Effector CD4-positive, alpha-beta T cell (primary cell): ENCODE measurements at places on chromosomes 4 and X.

DNA sequence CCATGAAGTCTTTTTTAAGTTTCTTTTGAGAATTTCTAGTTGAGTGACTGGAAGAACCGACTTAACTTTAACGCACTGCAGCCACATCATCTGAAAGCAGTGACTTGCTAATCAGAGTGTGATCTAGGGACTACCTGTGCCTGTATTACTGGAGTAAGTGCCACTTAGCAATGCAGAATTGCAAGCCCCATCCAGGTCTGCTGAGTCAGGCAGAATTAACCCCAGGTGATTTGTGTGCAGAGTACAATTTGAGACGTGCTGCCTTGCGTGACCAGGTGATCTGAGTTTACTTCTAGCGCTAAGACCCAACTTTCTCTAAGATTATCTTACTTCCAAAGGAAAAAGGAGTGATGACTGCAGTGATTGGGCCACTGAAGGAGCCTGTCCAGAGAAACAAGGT is 85.3 kb downstream of the CLCN4 start:
- no peak for DNase-seq

GRCh38 chr4:8221985-8222384 is 22.9 kb downstream of the SH3TC1 start:
- no peak for DNase-seq

GRCh38 chr4:146488495-146489174 is 33.1 kb downstream of the SLC10A7 start:
- no peak for DNase-seq

DNA sequence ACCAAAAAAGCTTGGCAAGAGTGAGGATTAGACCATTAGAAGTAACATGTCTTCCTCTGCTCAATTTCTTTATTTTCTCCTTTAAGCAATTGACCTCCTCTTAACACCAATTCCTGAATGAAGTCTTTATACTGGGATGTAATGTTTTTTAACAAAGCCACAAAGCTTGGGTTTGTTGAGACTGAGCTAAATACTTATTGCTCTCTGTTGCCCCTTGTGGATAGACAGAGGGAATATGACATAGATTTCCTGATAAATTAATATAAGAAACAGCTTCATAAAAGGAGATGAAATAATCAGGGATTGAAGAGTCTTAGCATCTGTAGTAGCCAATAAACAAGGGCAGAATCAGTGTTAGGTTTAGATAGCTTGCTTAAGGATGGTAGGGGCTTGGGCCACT is 57.6 kb downstream of the CCDC160 start:
- no peak for DNase-seq

- DNase-seq = no peak
Observed at GRCh38 chr4:37981425-37981824, 21.2 kb downstream of the PTTG2 start.

- DNase-seq = no peak
Observed at GRCh38 chrX:41300758-41301437, 33.1 kb upstream of the DDX3X start.

GRCh38 chr4:30757357-30757756 is 37.2 kb downstream of the PCDH7 start:
- DNase-seq = no peak

GRCh38 chr4:85703096-85703495 is 228.1 kb downstream of the ARHGAP24 start:
- DNase-seq = no peak

DNA sequence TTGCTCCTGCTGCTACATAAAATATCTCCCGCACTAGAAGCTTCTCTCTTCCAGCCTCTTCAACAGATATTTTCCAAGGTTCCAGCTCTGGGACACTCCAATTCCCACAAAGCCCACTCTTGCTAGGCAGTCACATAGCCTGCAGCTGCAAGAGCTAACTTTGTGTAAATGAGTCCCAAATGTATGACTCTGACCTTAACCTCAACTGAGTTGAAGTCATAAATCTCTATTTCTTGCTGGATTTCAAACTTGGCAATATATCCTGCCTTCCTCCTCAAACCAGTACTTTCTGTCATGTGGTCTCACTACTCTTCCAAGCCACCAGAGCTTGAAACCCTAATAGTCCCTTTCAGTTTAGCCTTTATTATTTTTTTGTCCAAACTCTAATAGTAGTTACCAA is 315.4 kb upstream of the GRIA3 start:
- no peak for DNase-seq

- DNase-seq = no peak
Observed at GRCh38 chr4:31417040-31417439, 696.9 kb downstream of the PCDH7 start.

DNA sequence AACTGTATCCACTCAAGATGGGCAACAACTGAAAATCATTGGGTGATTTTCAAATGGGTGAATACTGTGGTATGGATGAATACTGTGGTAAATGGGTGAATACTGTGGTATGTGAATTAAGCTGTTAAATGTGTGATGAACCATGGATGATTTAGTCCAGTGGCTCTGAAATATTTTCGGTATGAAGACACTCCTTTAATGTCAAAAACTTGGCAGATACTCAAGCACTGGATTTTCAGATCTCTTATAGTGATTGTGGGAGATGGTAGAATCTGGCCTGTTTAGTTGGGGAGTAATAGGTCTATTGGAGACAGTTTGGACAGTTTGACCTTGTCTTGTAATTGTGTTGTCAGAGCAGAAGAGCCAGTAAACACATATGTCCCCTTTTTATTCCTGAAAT is 45.7 kb downstream of the SSX7 start:
- no peak for DNase-seq

GRCh38 chr4:93828995-93829819 is 654 bp downstream of the ATOH1 start:
- no peak for DNase-seq

DNA sequence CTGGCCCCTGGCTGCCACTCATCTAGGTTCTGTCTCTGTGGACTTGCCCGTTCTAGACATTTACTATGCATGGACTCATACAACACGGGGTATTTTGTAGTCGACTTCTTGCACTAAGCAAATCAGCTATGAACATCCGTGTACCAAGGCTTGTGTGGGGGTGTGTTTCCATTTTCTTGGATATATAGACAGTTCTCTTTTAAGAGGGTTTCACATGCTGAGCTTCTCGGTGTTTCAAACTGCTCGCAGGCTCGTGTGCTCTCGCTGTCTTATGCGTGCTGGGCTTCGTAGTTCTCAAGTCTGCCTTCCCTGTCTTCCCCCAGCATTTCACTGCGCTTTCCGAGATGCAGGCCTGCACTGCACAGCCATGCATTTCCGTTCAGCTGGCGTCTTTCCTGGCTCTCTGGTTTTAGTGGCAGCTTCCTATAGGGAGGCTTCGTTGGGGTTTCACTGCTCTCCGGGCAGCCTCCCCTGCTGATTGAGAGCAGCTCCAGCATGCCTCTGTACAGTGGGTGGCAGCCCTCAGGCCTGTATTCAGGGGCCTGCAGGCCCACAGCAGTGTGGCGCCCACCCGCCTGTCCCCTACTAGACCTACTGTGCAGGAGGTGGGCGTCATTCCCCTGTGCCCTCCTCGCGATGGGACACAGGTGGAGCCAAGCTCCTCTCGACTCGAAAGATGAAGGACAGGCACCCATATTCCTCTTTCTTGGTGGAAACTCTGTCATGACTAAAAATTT is 27.6 kb downstream of the ZBTB49 start:
- DNase-seq = no peak

DNA sequence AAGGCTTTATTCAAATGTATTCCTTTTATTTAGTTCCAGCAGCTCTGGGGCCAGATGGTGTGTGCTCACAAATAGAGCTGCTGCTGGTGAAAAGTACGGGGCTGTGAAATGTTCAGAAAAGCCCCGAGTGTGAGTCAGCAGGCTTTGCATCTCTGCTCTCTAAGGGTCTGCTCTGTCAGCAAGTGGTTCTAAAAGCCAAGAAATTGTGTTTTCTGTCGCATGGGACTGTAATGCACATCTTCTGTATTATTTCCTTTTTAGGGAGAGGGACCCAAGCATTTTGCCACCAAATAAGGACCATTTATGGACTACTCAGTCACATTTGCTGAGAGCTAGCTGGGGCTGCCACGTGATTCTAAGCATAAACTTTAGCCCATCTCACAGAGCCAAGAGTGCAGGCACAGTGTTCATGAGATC is 82.9 kb upstream of the NHS start:
- DNase-seq = no peak

DNA sequence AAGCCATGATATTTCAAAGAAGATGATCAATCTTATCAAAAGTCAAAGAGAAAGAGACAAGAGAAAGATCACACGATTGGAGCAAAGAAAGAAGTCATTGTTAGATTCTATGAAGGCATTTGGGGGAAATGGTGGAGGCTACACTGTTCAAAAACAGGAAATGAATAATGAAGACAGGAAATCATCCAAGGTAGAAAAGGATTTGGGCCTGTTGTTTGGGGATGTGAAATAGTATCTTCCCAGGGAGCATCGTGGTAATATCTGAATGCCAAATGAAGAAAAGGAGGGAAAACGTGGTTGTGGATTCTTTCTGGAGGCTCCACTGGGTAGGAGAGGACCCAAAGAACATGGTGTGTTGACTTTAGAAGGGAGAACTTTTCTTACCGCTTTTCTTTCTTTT is 482.4 kb downstream of the NLGN4X start:
- no peak for DNase-seq

- no peak for DNase-seq
Observed at GRCh38 chr4:125266901-125267604, 47.7 kb upstream of the FAT4 start.

DNA sequence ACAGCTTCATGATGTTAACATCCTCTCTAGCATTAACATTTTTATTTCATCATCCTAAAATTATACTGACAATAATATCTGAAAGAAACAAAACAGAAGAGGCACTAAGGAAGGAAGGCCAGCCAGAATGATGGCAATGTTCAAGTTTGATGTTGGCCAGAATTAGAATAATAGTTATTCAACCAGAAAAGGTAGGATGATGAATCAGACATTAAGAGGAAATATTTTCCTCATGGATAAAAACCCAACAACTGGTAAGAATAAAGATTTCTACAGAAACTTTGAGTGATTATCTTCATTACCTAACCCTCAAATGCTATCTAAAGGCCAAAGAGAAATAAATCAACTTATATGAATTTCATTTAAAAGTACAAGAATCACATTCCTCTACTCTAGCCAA is 105.2 kb downstream of the PDE5A start:
- no peak for DNase-seq

DNA sequence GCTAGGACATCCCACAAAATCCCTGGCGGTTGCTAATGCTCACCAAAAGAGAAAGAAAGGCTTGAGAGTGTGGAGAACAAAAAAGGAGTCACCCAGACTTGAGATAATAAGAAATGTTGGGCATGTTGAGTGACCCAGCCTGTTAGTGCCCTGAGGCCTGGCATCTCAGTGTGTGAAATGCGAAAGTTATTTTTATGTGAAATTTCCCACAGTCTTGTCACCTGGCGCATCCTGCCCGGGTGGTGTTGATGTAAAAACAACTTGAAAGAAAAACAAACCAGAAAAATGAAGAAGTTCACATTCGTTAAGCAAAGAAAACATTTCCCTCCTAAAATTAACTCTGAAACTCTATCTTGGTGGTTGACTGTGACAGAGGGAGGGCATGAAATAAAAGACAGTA is 495.2 kb downstream of the MID1IP1 start:
- DNase-seq = no peak

DNA sequence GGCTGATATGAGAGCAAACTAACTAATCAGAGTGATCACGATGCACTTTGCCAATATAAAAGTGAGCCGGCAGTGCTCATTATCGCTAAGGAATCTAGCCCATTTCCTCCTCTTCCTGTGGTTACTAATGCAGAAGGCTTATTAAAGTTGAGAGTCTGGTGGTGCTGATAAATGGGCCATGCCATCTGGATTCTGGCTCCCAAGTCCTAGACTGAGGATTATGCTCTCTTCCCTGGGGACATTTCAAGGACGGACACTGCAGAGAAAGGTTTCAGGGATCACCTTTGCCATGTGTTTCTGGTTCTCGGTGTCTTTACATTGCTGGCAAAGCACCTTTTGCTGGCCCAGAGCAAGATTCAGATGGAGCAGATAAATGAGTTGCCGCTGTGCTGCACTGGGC is 85.3 kb downstream of the RTL5 start:
- no peak for DNase-seq

GRCh38 chrX:70096052-70096451 is 33.8 kb downstream of the OTUD6A start:
- DNase-seq = no peak

GRCh38 chr4:89829470-89830138 is 7.4 kb downstream of the SNCA start:
- no peak for DNase-seq
